ENCODE measurements at places on chromosomes 7 and 10. TPM values are rescaled to one million over a fixed set of nuclear protein-coding genes. Genes with fewer than 3 reads are reported as not detected.

Gene STX1A
- 8.0 TPM for total RNA-seq

Gene CALHM1
- not detected for total RNA-seq

Gene ZNF487
- total RNA-seq = 5.4 TPM

Gene CCSER2
- total RNA-seq = 37.1 TPM

Gene PDZD7
- total RNA-seq = 1.9 TPM

Gene HOXA9
- 15.3 TPM for total RNA-seq

Gene TEX47
- total RNA-seq = not detected

Gene SPDYE3
- total RNA-seq = not detected

GRCh38 chr10:69498711-69499471 is 47.6 kb downstream of the TSPAN15 start:
- DNase-seq = no peak

GRCh38 chr10:21284301-21284700 is 241.2 kb downstream of the SKIDA1 start:
- DNase-seq = no peak

GRCh38 chr7:163971-164881 is 28.1 kb upstream of the FAM20C start:
- peak; percentile 30 for DNase-seq

GRCh38 chr7:68511281-68511680 is 1087.0 kb upstream of the AUTS2 start:
- DNase-seq = no peak

GRCh38 chr7:45593877-45594276 is 19.7 kb downstream of the ADCY1 start:
- no peak for DNase-seq

DNA sequence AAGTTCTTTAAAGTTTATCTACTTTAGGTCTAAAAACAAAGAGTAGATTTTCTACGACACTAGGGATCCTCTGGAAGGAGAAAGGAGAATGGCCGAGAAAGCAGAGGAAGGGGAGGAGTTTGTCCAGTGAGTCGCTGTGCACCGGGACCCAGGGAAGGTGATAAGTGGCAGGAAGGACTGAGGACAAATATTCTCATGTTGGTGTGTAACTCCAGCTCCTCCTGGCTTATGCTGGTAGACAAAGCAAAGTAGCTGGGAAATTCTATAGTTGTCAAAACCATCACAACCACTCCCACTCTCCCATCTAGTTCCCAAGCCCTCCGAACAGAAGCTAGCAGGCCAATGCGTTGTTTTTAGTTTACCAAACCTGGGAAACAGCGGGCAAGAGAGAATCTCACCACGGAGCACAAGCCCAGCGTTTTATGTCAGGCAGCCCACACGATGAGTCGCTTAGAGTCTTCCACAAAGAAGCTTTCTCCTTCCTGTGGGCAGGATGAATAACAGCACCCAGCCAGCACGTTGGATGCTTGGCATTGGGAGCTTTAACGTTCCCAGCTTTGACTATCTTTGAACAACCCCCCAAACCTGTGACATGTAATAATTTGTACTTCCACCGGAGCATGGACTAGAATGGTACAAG is 32.9 kb upstream of the JCAD start:
- DNase-seq = no peak

- no peak for DNase-seq
Measured at GRCh38 chr7:25735674-25736242, 416.2 kb upstream of the NFE2L3 start.

DNA sequence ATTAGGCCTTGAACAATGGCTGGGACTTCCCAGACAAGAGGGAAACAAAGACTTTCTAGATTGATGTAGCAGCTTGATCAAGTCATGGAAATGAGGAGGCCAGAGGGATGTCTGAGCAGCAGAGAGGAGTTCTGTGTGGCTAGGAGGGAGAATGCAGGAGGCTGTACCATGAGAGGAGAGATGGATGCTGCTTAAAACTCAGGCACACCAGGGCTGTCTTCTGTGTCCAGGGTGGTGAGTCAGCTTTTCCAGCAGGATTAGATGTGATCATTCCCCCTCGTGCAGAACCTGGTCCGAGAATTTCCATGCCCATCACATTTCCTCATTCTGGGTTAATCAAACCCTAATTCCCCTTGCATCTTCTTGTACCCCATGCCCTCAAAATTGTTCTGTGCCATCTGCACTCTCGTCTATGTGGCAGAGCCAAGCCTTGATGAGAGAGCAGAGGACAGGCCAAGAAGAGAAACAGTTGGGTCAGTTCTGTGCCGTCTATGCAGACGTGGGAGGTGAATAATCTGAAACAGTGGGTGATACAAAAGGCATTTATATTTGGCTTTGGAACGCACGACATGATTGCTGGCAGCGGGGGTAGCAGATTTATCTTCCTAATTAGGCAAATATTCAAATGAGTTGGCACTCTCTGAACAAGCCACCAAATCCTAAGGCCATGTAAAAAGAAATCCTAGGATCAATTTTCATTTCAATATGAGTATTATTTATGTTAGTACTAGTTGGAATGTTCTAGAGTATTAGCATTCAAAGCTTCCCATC is 160.7 kb downstream of the TMEM178B start:
- no peak for DNase-seq

DNA sequence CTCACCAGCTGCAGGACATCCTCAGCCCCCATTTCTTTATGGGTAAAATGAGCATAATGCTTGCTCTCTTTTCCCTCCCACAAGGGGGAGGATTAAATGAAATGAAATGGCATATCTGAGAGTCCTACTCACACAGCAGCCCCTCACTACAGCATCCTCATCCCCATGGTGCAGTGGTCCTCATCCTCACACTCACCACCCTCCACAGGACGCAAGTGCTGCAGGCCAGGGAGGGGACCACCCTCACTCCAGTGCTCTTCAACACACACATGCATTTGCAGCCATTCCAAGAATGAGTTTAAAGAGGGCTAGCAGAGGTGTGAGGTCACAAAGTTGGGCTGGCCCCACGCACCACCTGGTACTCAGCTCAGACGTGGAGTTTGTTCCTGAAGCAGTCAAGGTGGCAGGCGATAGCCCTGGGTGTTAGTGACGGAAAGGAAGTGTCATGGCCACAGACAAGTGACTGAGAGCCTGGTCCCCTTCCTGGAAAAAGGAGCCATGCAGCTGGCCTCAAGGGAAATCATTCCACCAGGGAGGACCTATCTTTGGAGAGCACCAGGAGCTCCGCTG is 234.0 kb downstream of the TNS3 start:
- no peak for DNase-seq

- DNase-seq = no peak
Measured at GRCh38 chr10:120266022-120266421, 191.0 kb upstream of the PLPP4 start.

DNA sequence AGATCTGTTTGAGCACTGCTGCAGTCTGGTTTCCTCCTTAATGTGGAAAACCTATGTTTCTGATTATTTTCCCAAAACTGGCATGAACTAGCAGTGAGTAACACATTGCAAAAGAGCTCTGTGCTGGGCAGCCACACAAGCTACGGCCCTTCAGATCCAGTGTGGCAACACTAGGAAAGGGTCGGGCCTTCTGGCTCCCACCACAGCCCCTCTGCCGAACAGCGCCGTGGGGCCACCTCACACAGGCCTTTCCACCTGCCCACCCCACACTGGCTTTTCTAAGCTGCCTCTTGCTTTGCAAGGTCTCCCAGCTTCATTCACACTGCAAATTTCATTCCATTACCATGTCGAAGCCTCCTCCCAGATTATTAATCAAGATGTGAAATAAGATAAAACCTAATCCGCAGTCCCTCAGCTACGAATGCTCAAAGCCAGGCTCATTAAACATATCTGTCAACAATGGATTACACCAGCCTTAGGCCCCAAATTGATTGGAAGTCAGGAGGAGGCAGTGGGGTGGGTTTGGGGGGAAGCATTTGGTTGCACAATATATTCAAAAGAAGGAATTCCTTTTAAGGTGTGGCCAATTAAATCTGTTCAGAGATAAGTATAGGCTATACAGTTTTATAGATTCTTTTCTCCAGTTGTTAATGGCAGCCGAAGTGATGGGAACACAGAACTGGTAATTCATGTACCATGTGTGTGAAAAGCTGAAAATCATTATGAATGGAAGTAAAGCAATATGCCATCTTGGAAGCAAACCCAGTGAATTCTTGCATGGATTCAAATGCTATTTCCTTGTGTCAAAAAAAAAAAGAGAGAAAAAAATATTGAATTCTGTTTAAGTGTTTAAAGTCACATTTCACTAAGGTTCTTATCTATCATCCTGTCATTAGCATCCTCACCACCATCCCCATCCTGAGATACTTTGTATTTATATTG is 223.7 kb downstream of the MTERF1 start:
- DNase-seq = no peak

GRCh38 chr7:145779140-145779539 is 337.5 kb upstream of the CNTNAP2 start:
- DNase-seq = no peak

DNA sequence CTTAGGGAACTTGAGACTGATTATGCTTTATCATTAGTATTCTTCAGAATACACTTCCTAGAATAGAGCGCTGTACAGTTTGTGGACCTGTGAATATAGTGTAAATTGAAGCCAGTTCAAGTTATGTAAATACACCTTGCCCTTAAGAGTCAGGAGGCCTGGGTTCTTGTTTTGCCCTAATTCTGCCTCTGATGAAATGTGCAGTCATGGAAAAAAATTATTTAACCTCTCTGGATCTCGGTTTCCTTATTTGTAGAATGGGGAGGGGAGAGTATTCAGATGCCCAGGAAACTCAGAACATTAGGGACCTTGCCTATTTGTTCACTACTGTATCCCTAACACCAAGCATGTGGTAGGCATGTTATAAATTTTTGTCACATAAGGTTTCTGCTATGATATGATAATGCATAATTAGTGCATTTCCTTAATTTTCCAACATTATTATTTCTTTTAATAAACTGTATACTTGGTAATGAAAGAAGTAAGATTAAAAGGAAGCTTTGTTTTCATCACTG is 1.3 kb downstream of the EXOC6 start:
- DNase-seq = no peak

- no peak for DNase-seq
Measured at GRCh38 chr10:45452743-45453452, 78.9 kb downstream of the ALOX5 start.

- DNase-seq = no peak
Measured at GRCh38 chr10:29131952-29132547, 156.8 kb upstream of the LYZL1 start.

- no peak for DNase-seq
Measured at GRCh38 chr7:124072603-124073309, 39.9 kb upstream of the TMEM229A start.

GRCh38 chr10:130430291-130430690 is 294.1 kb downstream of the GLRX3 start:
- DNase-seq = no peak

GRCh38 chr10:110638319-110638718 is 5.8 kb upstream of the RBM20 start:
- no peak for DNase-seq

GRCh38 chr7:101586078-101586905 is 42.8 kb downstream of the MYL10 start:
- DNase-seq = peak; percentile 28

GRCh38 chr7:116027786-116028185 is 2.8 kb downstream of the TFEC start:
- no peak for DNase-seq

DNA sequence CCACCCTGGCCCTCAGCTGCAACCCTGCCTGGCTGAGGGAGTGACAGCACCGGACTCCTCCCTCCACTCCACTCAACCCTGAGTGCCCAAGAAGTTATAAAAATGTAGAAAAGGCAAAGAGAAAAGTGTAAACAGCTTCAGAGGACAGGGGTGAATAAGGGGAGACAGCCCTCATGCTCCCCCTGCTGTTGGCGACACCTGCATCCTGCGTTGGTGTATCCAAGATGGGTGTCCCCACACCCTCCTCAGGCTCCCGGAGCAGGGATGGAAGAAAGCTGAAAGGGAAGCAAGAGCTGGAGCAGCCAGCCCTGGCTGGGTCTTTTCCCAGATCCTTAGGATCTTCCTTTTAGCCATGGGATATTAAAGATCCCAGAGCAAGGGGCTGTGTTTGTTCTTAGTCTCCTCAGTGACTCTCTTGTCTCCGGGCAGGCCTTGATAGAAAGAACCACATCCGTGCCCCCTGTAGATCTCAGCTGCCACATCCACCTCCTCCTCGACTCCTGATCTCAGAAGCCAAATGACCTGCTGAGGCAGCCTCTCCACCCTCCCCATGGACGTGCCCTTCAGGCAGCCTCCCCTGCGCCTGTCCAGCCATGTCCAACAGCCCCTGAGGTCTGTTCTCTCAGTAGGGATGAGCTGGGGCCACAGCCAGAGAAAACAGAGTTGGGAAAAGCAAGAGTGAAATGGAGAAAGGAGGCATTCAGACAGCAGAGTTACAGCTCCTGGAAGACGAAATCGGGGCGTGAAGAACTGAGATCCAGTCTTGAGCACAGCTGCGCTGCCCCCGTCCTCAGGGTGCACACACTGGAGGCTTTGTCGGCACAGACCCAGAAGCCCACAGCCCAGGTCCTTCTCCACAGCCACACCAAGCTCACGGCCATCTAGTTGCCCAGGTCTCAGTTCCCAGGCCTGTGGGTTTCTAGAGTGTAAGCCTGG is 6.8 kb downstream of the FAM131B start:
- no peak for DNase-seq

DNA sequence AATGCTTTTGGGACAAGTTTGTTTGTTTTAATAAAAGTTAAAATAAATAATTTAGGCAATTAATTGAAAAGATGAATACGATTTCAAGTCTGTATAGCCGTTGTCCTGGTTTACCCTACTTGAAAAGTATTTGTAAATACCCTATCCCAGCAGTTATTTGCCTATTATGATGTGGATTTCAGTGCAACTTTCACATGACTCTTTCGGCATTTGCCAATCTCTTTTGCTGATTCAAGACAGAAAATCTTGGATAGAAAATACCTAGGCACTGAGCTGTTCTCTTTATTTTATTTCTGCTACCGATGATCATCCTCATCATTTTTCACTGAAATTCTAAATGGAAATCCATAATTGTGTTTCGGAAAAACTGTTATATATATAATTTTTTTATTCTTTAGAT is 125.9 kb upstream of the FZD8 start:
- DNase-seq = no peak

DNA sequence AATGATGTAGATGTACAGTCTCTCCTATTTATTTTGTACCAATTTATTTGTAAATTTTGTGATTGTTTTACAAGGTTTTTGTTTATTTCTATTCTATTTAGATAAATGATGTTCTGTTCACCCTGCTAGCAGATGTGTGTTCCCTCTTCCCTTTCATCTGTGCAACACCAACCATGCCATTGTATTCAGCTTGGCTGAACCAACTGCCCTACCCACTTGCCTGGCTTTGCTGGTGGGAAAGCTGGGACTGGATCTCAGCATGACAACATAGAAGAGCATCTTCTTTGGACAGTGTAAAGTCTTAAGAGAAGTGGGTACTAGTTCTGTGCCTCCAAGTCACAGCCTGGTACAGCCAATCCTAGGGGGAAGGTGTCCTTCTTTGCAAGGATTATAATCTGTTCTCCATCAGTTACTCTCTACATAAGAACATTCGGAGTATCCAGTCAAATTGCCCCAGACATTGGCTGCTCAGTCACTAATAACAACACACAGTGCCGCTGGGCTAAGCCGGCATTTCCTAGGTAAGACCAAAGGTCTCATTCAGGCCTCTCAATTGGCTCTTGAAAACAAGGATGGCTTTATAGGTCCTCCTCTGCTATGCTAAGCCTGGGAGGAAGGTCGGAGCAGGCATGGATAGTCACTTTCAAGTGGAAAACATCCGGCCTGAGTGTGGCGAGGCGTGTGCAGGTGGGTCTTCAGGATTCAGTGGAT is 109.7 kb downstream of the NT5C2 start:
- DNase-seq = no peak

GRCh38 chr10:62853710-62854109 is 37.5 kb upstream of the EGR2 start:
- no peak for DNase-seq

Data from adrenal gland (tissue), 19 donors.